Coronary artery (tissue), 2 donors: ENCODE measurements at places on chromosomes 7 and 10.

DNA sequence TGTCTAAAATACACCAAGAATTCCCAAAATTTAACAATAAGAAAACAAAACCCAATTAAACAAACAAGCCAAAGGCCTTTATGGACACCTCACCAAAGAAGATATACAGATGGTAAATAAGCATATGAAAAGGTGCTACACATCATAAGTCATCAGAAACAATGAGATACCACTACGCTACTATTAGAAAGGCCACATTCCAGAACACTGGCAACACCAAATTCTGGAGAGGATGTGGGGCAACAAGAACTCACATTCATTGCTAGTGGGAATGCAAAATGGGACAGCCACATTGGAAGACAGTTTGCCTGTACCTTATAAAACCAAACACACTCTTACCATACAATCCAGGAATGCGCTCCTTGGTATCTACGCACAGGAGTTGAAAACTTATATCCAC, 291.4 kb downstream of the TNS3 start:
- DNase-seq, result no peak

GRCh38 chr10:49592726-49593563, 17.2 kb upstream of the SLC18A3 start:
- no peak for DNase-seq

DNA sequence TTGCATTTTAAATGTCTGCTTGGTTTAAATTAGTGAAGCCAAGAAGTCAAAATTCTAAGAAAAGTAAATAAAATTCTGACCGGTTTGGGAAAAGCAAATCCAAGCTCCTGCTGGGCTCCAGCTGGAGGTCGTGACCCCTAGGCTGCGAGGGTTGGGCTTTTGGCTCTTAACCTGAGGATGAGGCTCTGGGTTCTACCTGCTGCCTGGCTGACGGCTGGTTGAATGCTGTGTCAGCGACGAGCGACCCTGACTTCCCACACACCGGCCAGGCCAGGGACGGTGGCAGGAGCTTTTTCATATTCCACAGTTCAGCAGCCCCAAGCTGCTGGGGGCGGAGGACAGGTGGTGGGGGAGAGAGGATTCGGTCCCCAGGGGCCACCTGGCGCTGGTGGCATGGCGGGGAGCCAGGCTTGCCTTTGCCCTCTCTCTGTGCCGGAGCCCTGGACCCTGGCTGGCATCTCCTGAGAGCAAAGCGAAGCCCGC, 843 bp upstream of the PLPP4 start:
- no peak for DNase-seq

GRCh38 chr10:4647109-4647785, 178.8 kb upstream of the AKR1E2 start:
- no peak for DNase-seq

DNA sequence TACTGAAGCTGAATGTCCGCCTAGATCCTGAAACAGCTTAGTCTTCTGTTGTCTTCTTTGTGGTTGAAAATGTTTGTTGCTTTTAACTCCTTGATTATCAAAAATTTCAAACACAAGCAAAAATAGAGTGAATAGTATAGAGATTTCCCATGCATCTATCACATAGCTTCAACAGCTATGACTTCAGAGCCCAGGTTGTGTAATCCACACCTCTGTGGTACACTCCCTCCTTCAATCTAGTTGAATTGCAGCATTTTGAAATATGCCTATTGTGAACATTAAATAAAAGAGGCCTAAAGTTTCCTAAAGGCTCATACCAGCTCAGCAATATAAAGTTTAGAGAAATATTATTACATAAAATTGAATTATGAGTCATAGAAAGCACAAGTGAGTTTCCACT, 204.7 kb upstream of the HDAC9 start:
- no peak for DNase-seq
